K562 (cell line): ENCODE measurements at places on chromosomes 12 and 14. TPM values are rescaled to one million over a fixed set of nuclear protein-coding genes. Genes with fewer than 3 reads are reported as not detected.

The ACSS3 gene
- 0.36 and 0.40 TPM in 2 replicates for total RNA-seq

DNA sequence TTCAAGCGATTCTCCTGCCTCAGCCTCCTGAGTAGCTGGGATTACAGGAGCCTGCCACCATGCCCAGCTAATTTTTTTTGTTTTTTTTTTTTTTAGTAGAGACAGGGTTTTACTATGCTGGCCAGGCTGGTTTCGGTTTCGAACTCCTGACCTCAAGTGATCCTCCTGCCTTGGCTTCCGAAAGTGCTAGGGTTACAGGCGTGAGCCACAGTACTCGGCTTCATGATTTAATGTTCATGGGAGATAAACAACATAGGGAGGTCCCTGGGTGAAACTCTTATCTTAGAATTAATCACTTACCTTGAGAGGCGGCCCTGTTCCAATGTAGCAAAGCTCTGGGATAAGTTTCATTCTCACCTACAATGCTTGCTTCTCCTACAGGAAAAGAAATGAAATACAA is 48.3 kb downstream of the SEL1L start:
- no peak for DNase-seq

The SLC38A4 gene
- total RNA-seq: 0.09 and 0.16 TPM in 2 replicates

The KRT6C gene
- total RNA-seq: not detected in 2 replicates

The CRIP2 gene
- 1.2 and 1.7 TPM in 2 replicates for total RNA-seq

GRCh38 chr12:56928262-56928661 is 5.9 kb downstream of the SDR9C7 start:
- peak; percentile 40 for DNase-seq

DNA sequence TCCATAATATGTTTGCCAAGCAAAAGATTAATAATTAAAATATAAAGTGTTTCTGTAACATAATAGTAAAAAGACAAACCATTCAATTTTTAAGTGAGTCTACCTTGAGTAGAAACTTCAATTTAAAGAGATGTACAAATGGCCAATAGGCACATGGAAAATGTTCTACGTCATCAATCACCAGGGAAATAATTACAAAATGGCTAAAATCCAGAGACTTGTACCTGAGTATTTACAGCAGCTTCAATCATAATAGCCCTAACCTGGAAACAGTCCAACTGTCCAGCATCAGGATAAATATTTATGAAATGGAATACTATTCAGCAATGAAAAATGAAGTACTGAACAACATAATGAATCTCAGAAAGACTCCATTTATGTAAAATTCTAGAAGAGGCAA is 95.5 kb upstream of the FAR2 start:
- no peak for DNase-seq

GRCh38 chr12:96153131-96153725 is 40.9 kb upstream of the ELK3 start:
- DNase-seq: no peak

The MUCL1 gene
- total RNA-seq: not detected in 2 replicates

The PRH2 gene
- not detected in 2 replicates for total RNA-seq

GRCh38 chr12:122265886-122266229 is 436 bp downstream of the VPS33A start:
- no peak for DNase-seq

- DNase-seq: no peak
These were observed 333.3 kb downstream of the SLC16A7 start for GRCh38 chr12:59929110-59929509.

- no peak for DNase-seq
These were observed 23.0 kb upstream of the ATP2B1 start for GRCh38 chr12:89731614-89732013.

The TAS2R42 gene
- not detected in 2 replicates for total RNA-seq

DNA sequence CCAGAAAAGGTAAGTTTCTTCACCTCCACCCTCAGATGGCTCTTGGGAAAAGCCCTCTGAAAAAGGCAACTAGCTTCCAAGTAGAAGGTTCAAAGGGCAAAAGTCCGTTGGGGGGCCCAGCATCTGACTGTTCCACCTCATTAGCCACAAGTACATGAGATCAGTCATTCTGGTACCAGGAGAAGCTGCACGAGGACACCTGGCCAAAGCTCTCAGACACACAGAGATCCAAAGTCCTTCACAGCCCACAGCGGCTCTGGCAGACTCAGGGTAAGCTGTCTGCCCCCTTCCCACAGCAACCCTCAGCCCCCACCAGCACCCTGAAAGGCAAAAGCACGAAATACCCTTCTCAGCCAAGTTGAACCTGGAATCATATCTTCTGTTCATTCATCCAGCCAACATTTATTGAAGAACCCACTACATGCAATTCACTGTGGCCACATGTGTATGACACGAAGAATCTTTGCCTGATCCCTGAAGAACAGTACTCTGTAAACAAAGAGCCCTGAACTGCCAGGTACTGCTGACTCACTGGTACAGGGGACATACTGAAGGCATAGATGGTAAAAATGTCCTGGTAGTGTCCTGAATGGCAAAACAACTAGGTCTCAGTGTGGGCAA is 19.0 kb downstream of the SLC7A7 start:
- peak; percentile 43 for DNase-seq

The CALM1 gene
- total RNA-seq: 141 and 155 TPM in 2 replicates

DNA sequence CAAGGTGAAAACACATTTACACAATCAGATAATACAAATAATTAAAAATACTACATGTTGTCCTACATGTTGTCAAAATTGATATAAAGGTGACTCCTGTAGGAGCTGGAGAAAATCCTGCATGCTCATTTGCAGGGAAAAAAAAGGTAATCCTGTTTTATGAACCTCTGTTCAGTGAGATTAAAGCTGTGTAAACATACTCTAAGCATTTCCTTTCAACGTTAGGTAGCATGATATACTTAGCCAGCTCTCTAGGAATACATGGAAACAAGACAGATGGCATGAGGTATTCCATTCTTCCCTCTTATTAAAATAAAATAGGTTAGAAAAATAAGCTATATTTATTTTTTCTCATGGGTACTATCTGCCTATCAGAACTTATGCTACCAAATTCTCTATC is 635.7 kb upstream of the FLRT2 start:
- no peak for DNase-seq

GRCh38 chr14:69613312-69614073 is 2.1 kb downstream of the SUSD6 start:
- no peak for DNase-seq

The OTX2 gene
- total RNA-seq: not detected in 2 replicates

DNA sequence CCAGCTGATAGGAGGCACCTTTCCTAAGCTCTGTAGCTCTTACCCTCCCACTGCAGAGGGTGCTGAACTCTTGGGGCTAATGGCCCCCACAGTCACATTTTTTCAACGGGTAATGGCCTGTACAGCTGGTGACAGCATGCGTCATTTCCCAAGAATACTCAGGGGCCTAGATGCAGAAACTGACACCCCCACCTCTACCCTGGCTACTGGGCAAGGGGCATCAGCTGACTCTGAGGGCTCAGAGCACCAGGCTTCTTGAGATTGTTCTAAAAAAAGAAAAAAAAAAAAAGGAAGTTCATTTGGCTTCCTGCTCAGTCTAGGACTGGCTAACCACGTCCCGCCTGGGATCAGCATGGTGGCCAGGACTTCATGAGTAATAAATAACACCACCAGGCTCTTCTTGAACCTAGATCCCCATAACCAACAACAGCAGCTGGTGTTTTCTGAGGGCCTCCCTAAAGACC is 35.2 kb downstream of the ZFP36L1 start:
- DNase-seq: peak; percentile 34

DNA sequence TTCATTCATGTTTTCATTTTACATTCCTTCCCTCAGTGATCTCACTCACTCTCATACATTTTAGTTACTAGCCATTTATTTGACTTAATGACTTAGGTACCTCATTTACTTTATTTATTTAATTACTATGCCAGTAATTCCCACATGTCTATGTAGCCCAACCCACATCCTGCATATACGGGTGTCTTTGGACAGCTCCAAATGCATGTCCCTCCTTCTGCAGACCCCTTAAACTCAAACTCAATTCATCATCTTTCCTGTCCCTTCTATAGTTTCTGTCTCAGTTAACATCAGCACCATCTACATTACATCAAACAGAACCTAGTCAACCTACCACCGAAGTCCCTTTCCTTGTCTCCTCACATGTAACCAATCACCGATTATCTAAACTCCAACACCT is 2.8 kb downstream of the CLEC1A start:
- no peak for DNase-seq

DNA sequence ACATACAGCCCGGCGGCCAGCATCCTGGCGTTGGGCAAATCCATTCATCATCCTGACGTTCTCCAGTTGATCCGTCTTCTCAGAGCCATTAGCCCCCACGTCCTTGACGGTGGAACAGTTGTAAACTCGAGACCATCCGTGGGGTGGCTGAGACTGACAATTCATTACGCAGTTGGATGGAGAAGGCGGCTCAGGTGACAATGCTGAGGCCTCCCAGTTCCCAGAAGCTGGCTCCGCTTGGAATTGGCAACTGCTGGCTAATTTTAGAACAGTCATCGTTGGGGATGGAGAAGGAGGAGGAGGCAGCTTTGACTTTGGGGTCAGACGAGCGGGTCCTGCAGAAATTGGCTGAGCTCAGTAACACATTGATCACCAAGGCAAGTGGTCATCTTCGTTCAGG is 186.5 kb downstream of the PHETA1 start:
- no peak for DNase-seq

DNA sequence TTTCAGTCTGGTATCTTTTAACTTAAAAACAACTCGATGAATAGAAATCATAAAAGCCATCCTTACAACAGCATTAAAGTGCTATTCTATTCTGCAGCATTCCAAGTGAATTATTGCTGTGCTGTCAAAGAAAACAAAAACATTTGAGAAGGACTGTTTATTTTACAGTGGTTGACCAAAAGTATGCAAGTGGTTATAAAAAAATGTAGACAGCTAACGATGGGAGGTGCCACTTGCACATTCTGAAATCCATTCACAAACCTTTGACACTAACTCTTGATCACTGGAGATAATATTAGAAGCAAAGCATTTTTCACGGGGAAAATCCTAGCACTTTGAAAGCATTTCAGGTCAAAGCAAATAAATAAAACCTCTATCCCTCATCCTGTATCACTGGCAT is 55.6 kb downstream of the HMGA2 start:
- DNase-seq: no peak

DNA sequence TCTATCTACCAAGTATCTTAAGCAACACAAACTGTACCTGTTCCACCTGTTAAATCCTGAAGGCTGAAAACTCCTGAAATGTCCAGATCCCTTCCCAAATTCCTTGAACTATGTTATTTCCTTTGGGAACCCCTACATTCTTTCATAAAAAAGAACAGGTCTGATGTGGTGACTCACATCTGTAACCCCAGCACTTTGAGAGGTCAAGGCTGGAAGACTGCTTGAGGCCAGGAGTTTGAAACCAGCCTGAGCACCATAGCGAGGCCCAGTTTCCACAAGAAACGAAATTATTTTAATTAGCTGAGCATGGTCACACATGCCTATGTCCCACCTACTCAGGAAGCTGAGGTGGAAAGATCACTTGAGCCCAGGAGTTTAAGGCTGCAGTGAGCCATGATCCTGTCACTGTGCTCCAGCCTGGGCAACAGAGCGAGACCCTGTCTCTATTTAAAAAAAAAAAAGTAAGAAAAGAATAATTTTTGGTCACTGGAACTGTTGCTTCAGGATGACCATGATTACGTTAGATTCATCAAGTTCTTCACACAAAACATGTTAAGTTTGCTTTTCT is 84.3 kb downstream of the PHLDA1 start:
- no peak for DNase-seq

The RILPL2 gene
- total RNA-seq: 3.8 and 4.8 TPM in 2 replicates

DNA sequence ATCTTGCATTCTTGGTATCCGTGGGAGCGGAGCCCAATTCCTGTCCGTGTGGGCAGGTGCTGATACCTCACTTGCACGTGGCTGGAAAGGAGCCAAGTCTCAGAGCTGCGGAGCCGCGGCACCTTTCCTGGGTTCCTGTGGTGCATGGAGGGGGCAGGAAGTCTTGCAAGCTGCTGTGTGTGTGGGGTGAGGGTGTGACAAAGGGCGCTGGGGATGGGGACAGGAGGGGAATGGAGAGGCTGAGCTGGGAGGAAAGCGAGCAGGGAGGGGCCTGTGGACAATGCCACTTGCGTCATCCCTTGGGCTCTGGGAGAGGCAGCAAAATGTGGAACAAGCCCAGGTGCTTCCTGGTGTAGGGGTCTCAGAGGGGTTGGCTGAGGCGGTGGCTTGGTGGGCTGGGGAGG is 86.7 kb downstream of the CALM1 start:
- peak; percentile 15 for DNase-seq

- no peak for DNase-seq
These were observed 324.5 kb downstream of the NUAK1 start for GRCh38 chr12:105814283-105814682.

DNA sequence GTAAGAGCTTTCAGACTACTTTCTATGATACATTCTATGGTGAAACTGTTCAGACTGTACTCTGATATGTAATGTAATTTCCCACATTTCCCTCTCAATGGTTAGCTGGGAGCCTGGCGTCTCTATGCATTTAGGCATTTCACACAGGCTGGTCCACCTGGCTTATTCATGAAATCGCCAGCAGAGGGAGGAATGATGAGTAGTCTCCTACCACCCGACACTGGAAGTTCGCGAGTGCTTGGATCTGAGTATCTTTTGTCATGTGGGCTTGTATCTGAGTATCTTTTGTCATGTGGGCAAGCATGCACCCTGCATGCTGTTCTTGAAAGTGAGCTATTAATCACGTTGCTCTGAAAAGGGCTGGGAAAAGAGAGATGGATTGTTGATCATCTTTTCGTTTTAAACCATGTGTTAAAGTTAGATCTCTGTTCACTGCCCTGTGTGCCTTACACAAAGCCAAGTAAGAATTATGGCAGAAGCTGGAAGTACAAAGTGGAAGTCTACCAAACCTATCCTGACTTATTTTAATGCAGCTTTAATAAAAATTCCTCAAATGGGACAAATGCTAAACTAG is 235.0 kb downstream of the ATP23 start:
- DNase-seq: peak; percentile 12

GRCh38 chr14:83347874-83348273 is 1814.2 kb upstream of the SEL1L start:
- no peak for DNase-seq

DNA sequence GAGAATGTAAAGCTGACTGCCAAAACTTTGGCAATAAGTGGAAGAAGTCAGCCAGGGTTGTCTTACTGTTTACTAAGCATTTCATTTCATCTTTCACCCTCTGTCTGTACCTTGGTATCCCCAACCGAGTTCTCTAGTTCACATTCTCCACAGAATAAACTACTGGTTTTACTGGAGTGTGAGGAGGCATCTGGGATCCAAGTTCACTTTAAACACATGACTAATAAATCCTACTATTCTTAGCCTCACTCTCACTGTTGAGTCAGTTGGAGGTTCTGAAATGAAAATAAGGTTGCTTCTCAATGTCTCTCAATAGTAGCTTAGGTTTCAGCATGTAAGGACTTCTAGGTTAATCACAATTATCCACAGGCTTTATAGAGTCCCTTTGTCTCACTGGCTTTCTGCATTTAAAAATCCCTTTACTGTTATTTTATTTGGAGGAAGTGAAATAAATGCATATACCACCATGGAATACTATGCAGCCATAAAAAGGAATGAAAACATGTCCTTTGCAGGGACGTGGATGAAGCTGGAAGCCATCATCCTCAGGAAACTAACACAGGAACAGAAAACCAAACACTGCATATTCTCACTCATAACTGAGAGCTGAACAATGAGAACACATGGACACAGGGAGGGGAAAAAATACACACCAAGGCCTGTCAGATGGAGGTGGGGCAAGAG is 95.8 kb downstream of the EPS8 start:
- DNase-seq: no peak

The KRT75 gene
- total RNA-seq: not detected in 2 replicates

The SLC2A14 gene
- total RNA-seq: 7.4 and 8.9 TPM in 2 replicates

The ST8SIA1 gene
- total RNA-seq: 3.4 and 4.3 TPM in 2 replicates

- no peak for DNase-seq
These were observed 19.0 kb upstream of the NDUFA12 start for GRCh38 chr12:95022477-95022876.

- no peak for DNase-seq
These were observed 75.2 kb upstream of the MAX start for GRCh38 chr14:65177551-65177950.

The EGLN3 gene
- 11.5 and 13.0 TPM in 2 replicates for total RNA-seq

The KRT77 gene
- total RNA-seq: not detected in 2 replicates
